ENCODE measurements at places on chromosomes 7 and 10. TPM values are rescaled to one million over a fixed set of nuclear protein-coding genes. Genes with fewer than 3 reads are reported as not detected.

- no peak overlapping the region for H3K4me3 ChIP-seq
- peaks cover 7% of the 10 kb centered on the region for H3K4me1 ChIP-seq
- no peak for DNase-seq
- H3K27ac ChIP-seq: no peak overlapping the region
- H3K36me3 ChIP-seq: no peaks in the 10 kb centered on the region
- peaks cover 44% of the 10 kb centered on the region for H3K27me3 ChIP-seq
These were observed 192.3 kb downstream of the EMX2 start for GRCh38 chr10:117734731-117735405.

Gene C7orf57
- total RNA-seq: not detected

DNA sequence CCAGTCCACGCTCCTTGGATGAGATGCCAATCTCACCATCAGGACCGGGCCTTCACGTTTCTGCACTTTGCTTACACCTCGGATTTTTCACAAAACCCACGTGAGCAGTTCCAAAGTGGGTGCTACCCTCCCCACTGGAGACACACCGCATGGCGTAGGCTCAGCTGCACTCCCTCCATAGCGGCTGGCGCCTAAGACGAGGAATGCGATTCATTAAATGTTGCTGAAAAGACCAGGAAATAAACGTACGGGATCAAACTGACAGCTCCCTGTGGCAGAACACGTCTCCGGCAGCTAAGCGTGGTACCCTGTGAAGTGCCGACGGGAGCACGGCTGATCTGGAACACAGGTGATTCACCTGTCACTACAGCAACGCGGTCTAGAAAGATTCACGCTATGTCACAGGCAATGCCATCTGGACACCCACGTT lies 209.0 kb downstream of the DIP2C start:
- no peak overlapping the region for H3K4me3 ChIP-seq
- no peaks in the 10 kb centered on the region for H3K36me3 ChIP-seq
- no peaks in the 10 kb centered on the region for H3K27me3 ChIP-seq
- DNase-seq: no peak
- no peaks in the 10 kb centered on the region for H3K4me1 ChIP-seq
- no peak overlapping the region for H3K27ac ChIP-seq

- peak overlapping the region; percentile 96 for H3K4me3 ChIP-seq
- no peak overlapping the region for H3K27ac ChIP-seq
These were observed 766 bp downstream of the BAMBI start for GRCh38 chr10:28677888-28678686.

- no peak for DNase-seq
- no peaks in the 10 kb centered on the region for H3K27me3 ChIP-seq
- no peak overlapping the region for H3K4me3 ChIP-seq
- no peak overlapping the region for H3K27ac ChIP-seq
- no peaks in the 10 kb centered on the region for H3K4me1 ChIP-seq
These were observed 57.9 kb upstream of the GTF2IRD1 start for GRCh38 chr7:74395745-74396311.

Gene CAPZA2
- total RNA-seq: 27.7 TPM

GRCh38 chr10:73589563-73590126 lies 1.5 kb downstream of the USP54 start:
- no peak overlapping the region for H3K4me3 ChIP-seq
- peak overlapping the region; percentile 0 for H3K27ac ChIP-seq
- H3K4me1 ChIP-seq: peaks cover 81% of the 10 kb centered on the region
- H3K36me3 ChIP-seq: peaks cover 8% of the 10 kb centered on the region
- DNase-seq: peak; percentile 71
- no peaks in the 10 kb centered on the region for H3K27me3 ChIP-seq

DNA sequence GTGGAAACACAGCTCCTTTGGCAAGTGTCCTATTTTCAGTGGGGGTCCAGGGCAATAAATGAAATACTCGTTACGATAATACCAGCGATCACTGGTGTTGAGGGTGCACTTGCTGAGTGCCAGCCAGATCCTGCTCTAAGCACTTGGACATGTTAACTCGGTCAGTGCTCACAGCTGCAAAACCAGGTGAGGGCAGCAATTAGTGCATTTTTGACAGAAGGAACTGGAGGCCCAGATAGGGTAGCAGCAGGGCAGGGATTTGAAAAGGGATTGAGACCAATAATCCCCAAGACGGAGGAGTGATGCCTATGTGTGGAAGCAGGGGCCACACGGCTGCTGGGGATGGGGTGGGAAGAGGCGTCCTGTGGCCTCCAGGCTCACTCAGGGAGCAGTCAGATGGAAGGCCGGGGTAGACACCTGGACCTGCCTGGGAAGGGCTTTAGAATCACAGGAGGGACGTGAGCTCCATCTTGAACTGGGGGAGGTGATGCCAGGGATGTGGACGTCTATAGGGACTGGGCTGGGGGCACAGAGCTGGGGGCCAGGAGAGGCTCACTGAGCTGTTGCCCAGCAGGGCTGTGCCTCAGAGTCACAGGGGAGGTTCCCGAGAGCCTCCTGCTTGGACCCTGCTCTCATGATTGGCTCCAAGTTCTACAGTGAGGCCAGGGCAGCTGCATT lies 14.3 kb downstream of the PTPRE start:
- peaks cover 24% of the 10 kb centered on the region for H3K4me1 ChIP-seq
- H3K27ac ChIP-seq: no peak overlapping the region
- no peak overlapping the region for H3K4me3 ChIP-seq
- H3K36me3 ChIP-seq: no peaks in the 10 kb centered on the region

- no peak overlapping the region for H3K27ac ChIP-seq
- H3K27me3 ChIP-seq: no peaks in the 10 kb centered on the region
- no peak overlapping the region for H3K4me3 ChIP-seq
- H3K4me1 ChIP-seq: no peaks in the 10 kb centered on the region
- DNase-seq: no peak
- H3K36me3 ChIP-seq: no peaks in the 10 kb centered on the region
These were observed 51.5 kb downstream of the MCMBP start for GRCh38 chr10:119821182-119821581.

Gene GPR22
- total RNA-seq: not detected

Gene SKIDA1
- total RNA-seq: 0.17 TPM

- DNase-seq: no peak
- H3K4me3 ChIP-seq: no peak overlapping the region
- no peak overlapping the region for H3K27ac ChIP-seq
- peaks cover 58% of the 10 kb centered on the region for H3K27me3 ChIP-seq
- H3K36me3 ChIP-seq: no peaks in the 10 kb centered on the region
These were observed 241.7 kb downstream of the GATA3 start for GRCh38 chr10:8296090-8296733.

DNA sequence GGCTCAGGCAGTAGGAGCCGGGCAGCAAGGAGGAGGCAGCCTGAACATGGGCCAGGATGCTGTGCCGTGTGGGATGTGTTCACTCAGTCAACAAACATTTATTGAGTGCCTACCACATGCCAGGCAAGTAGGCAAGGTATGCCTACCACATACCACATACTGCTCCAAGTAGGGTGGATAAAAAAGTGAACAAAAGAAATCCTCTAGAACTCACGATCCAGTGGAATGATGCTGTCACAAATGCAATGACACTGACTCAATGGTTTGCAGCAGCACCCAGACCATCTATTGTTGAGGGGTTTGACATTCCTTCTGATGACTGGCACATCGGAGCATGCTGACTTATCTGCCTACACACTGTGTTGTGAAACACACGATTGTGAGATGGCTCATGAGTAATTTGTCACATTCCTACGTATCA lies 413.5 kb downstream of the NRG3 start:
- DNase-seq: no peak
- no peaks in the 10 kb centered on the region for H3K27me3 ChIP-seq
- H3K4me3 ChIP-seq: no peak overlapping the region
- H3K27ac ChIP-seq: no peak overlapping the region
- H3K36me3 ChIP-seq: no peaks in the 10 kb centered on the region
- H3K4me1 ChIP-seq: no peaks in the 10 kb centered on the region

Gene H2BK1
- not detected for total RNA-seq

- H3K27ac ChIP-seq: peak overlapping the region; percentile 70
- H3K36me3 ChIP-seq: no peaks in the 10 kb centered on the region
- peak; percentile 88 for DNase-seq
- H3K4me3 ChIP-seq: no peak overlapping the region
These were observed 1098.0 kb upstream of the C7orf33 start for GRCh38 chr7:147492606-147493005.

Measured in PC-3 (cell line).